ENCODE measurements at places on chromosomes 5 and 9.

GRCh38 chr5:9156282-9156681, 389.6 kb downstream of the SEMA5A start:
- no peak for DNase-seq

GRCh38 chr5:169549453-169550100, 34.0 kb upstream of the SPDL1 start:
- no peak for DNase-seq

DNA sequence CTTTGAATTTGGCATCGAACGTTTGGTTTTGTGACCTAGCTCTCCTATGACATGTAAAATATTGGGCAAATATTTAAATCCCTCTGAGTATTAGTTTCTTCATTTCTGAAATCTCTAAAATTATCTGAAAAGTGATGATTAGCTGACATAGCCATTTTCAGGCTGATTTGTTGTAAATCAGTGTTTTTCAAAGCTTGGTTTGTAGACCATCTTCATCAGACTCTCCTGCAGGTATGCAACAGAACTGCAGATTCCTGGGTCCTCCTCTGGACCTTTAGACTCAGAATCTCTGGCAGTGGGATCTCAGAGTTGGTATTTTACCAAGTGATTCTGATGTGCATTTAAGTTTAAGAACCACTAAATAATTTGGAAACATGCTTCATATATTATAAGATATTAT, 38.9 kb upstream of the NMUR2 start:
- no peak for DNase-seq

DNA sequence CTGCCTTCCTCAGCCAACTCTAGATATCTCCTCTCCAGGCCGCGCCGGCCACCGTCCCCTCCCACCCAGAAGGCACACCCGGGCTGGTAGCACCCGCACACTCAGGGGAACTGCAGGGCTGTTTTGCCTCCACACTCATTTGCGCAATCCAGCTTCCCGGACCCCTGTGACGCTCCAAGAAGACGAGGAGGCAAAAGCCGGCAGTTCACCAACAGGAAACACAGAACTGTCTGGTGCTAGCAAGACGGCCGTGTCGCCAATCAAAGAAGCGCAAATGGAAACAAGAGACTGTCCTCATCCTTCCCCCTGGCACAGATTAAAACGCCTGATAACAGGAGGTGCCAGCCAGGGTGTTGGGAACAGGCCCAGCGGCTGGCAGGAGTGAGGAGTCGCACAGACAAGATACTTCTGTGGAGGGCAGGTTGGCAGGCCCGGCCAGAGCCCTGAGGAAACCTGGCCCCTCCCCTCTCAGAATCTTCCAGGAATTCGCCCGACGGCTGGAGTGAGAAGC, 7.8 kb downstream of the AGPAT2 start:
- no peak for DNase-seq

DNA sequence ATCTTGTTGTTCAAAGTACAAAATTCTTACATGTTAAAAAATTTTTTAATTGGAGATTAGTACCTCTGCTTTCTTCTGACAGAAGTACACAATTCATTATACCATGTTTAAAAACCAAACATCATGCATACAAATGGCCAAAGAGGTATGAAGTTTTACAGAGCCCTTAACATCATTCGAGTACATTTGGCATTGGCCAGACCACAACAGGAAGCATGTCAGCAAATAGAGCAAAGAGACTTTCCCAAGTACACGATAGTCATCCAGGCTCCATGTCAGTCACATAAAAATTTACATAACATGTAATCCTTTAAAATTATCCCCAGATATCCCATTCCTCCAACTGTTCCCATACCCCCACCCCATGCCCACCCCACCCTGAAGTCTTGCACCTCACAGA, 22.5 kb downstream of the HMGCS1 start:
- DNase-seq, result no peak

DNA sequence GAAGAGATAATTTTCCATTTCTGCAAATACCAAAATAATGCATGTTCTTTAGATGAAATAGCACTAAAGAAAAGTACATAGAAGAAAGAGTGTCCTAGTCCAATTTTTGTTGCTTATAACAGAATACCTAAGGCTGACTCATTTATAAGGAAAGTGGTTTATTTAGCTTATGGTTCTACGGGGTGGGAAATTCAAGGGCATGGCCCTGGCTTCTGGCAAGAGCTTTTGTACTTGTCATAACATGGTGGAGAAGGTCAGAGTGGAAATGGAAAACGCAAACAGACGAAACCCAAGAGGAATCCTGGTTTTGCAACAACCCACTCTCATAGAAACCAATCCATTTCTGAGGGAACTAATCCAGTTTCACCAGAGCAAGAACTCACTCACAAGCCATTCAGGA, 283.7 kb downstream of the CSNK1G3 start:
- DNase-seq, result no peak

DNA sequence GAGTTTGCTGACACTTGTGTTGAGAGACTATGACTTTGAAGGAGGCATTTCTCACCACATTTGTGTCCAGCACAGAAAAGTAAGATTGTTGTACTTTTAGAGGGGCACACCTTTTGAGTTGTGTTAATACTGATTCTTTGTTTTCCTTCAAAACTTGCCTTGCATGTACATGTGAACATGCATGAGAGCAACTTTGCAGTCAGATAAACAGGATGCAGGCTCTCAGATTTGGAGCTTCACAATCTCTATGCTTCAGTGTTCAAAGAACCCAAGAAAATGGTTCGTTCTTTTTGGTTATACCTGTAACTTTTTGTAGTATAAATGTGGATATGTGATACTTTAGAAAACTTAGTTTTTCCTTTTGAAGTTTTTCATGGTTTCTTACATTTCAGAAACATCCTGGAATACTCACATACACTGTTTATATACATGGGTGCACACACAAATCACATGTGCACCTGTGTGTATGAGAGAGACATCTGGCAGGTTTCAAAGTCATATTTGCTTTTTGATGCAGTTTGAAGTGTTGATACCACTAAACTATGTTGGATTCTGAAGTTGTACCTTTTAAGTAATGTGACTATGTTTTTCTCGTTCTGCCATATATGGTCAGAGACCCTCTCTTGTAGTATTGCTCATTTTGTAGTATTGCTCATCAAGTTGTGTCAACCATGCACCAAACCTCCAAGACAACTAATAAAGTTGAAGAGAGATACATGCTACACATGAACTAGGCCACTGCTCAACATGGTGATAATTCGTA, 190.7 kb downstream of the CD180 start:
- DNase-seq, result no peak
